Activated T-helper 1 cell treated with anti-CD3 and anti-CD28 coated beads, Interleukin-12 subunit alpha, Interleukin-12 subunit beta, Interleukin-2, Interleukin-4 antibody, amounts not matched to agents 30 ng/mL and 10 ng/mL and 1 ng/mL, durations not matched to agents 14 hours and 24 hours and 36 hours (primary cell): ENCODE measurements at places on chromosomes 3 and 15. TPM values are rescaled to one million over a fixed set of nuclear protein-coding genes. Genes with fewer than 3 reads are reported as not detected.

- DNase-seq, result no peak
- H3K27me3 ChIP-seq, result peaks cover 23% of the 10 kb centered on the region
- no peaks in the 10 kb centered on the region for H3K4me1 ChIP-seq
- H3K4me3 ChIP-seq, result no peak overlapping the region
- H3K27ac ChIP-seq, result no peak overlapping the region
Measured at GRCh38 chr3:49872801-49873281, 3.1 kb upstream of the CAMKV start.

DNA sequence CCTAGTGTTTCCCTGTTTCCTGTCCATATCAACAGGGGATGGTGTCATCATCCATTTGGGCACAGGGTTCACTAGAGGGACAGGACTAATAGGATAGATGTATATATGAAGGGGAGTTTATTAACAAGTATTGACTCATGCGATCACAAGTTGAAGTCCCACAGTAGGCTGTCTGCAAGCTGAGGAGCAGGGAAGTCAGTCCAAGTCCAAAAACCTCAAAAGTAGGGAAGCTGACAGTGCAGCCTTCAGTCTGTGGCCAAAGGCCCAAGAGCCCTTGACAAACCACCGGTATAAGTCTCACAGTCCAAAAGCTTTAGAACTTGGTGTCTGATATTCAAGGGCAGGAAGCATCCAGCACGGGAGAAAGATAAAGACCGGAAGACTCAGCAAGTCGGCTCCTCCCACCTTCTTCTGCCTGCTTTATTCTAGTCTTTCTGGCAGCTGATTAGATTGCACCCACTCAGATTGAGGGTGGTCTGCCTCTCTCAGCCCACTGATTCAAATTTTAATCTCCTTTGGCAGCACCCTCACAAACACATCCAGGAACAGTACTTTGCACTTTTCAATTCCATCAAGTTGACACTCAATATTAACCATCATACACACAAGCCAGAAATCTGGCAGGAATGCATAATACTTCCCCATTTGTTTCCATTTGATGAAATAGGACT lies 43.4 kb downstream of the CD200 start:
- DNase-seq, result no peak
- no peak overlapping the region for H3K4me3 ChIP-seq
- H3K27ac ChIP-seq, result no peak overlapping the region
- H3K4me1 ChIP-seq, result peaks cover 48% of the 10 kb centered on the region
- peaks cover 17% of the 10 kb centered on the region for H3K36me3 ChIP-seq

DNA sequence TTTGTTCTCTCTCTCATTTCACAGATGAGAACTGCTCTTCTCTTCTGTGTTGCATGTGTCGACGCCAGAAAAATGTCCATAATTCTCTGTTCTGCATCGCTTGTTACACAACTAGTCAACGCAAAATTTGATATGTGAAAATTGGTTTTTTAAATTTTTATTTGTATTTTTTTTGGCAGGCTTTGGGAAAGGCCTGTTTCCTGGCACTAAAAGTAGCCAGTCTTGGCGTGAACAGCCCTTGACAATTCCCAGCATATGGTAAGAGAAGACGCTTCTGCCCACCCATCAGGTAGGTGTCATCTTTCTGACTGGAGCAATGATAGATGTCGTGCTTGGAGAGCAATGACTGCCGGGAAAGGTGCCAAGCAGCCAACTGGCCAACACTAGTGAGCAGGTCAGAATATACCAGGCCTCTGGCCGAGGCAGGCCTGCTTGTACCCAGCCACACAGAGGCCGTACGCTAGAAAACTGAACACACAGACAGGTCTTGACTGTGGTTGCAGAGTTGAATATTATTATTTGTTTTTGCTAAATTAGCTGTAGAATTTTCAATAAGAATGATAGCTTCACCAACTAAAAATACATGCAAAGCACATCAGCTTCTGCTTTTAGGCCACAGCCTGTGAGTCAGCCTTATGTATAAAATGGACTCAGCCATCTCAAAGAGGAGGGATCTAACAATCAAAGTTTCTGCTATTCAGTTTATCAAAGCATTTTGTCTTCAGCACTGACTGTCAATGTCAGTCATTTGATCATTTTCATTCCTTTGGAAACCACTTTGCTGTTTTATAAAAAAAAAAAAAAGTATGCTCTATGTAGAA lies 837.5 kb downstream of the MCTP2 start:
- no peak overlapping the region for H3K27ac ChIP-seq
- H3K4me3 ChIP-seq, result no peak overlapping the region
- no peaks in the 10 kb centered on the region for H3K36me3 ChIP-seq
- no peaks in the 10 kb centered on the region for H3K27me3 ChIP-seq
- no peaks in the 10 kb centered on the region for H3K4me1 ChIP-seq

- H3K4me3 ChIP-seq, result no peak overlapping the region
- H3K27ac ChIP-seq, result no peak overlapping the region
- DNase-seq, result no peak
- no peaks in the 10 kb centered on the region for H3K4me1 ChIP-seq
- H3K27me3 ChIP-seq, result no peaks in the 10 kb centered on the region
Measured at GRCh38 chr3:62703451-62704167, 171.6 kb downstream of the CADPS start.

TEX9 gene
- total RNA-seq, result 0.67 and 0.78 TPM in 2 replicates

FSIP1 gene
- total RNA-seq, result 0.26 and 0.34 TPM in 2 replicates
